ENCODE measurements at places on chromosomes 3 and 15.

DNA sequence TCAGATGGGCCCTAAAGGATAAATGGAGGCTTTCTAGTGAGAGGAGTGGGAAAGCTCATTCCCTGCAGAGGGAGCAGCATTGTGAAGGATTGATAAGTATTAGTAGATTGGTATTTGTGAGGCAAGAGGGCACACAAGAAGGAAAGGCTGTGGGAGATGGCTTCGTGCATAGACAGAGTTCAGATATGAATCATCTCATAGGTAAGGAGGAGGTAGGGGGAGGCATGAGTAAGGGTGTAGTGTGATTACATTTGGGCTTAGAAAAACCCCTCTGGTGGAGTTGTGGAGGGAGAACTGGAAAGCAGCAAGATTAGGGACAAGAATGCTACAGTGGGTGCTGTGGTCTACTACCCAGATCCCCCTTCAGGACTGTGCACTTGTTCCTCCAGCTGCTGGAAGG lies 29.6 kb downstream of the ONECUT1 start:
- no peak for DNase-seq

DNA sequence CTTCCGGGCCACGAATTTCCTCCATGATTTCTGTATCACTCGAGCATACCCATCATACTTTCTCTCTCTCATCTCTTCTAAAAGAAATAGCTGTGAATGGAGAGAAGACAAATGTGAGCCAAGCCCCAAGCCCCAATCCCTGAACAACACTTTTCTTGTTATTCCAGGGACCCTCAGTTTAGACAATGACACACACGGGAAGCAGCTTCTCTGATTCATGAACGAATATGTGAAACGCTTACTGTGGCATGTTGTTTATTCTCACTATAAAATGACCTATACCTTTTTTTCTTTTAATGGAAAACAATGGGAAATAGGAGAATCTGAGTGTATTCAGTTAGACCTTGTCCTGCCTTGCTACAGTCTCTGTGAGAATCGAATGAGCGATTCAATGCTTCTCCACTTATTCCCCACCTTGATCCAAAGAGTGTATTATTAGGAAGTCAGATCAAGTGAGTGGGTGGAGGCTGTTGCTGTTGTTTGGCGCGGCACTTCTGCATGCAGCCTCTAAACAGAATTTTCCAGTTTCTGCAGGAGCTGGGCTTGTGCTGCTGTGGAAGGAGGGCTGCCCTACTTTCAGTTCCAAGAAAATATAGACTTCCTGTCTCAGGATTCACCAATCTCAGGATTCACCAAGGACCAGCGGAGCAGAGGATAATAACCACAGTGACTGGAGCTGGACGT lies 32.4 kb upstream of the LDHAL6B start:
- DNase-seq = no peak

- no peak for DNase-seq
These were observed 1021.0 kb downstream of the EPHA3 start for GRCh38 chr3:90128391-90128790.

GRCh38 chr15:47362118-47362905 lies 355.0 kb upstream of the SEMA6D start:
- no peak for DNase-seq

GRCh38 chr3:37694284-37694675 lies 167.4 kb upstream of the CTDSPL start:
- no peak for DNase-seq

DNA sequence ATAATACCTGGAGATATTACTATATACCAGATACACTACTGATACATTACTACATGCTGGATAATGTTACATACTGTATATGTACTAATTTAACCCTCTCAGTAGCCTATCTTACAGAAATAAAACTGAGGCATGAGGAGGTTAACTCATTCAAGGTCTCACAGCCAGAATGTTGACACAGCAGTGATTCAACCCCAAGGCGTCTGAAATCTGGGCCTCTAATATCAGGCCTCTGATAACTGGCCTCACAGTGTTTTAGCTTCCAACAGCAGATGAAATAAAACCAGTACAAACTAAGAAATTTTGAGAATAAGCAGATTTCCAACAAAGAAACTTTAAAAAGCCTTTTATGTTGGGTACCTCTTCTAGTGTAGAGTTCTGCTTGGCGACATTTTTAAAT lies 23.4 kb downstream of the DZIP1L start:
- no peak for DNase-seq

- DNase-seq = peak; percentile 37
These were observed 9.2 kb upstream of the TMEM212 start for GRCh38 chr3:171833789-171834460.

- DNase-seq = no peak
These were observed 154.3 kb upstream of the TRIM42 start for GRCh38 chr3:140523600-140523999.

DNA sequence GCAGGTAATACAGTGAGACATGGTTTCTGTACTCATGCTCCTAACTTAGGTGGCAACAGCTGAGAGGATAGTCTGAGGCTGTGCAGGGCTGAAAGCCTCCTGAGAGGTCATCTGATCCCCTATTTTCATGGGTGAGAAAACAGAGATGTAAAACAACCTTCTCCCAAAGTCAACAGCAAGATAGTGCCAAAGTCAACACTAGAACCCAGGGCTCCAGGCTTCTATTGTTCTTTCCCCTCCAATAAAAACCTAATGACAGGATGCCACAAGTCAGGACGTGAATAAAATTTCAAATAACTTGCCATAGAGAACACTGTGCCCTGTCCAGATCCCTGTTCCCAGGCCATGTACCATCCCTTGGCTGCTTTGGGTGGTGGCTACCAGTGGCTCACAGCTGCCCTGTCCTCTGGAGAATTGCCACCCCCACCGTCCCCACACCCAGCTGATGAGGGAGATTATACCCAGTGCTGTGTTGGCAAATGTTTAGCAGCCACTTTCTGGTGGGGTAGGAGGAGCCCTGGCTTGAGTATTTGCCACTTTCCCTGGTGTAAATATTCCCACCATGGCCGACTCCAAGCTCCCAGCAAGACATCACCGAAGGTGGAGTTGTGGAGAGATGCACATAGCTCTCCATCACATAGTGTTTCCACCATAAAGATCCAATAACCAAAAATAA lies 54.8 kb downstream of the SRGAP3 start:
- DNase-seq = peak; percentile 37

DNA sequence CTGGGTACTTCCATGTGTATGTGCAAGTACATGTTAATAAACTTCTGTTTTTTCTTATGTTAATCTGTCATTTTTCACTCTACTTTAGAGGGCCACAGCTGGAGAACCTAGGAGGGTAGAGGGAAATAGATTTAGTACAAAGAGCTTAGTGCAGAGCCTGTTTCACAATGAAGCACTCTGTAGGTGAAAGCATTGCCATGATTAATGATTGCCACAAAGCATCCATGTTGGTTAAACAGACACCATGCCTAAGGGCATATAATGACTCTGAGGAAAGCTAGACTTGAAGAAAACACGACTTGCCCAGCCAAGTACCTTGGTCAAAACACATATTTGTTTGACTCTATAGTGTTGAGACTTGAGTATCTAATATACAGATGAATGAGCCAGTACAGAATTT lies 338.4 kb downstream of the FHIT start:
- no peak for DNase-seq

- DNase-seq = no peak
These were observed 19.8 kb downstream of the NMNAT3 start for GRCh38 chr3:139657936-139658335.

DNA sequence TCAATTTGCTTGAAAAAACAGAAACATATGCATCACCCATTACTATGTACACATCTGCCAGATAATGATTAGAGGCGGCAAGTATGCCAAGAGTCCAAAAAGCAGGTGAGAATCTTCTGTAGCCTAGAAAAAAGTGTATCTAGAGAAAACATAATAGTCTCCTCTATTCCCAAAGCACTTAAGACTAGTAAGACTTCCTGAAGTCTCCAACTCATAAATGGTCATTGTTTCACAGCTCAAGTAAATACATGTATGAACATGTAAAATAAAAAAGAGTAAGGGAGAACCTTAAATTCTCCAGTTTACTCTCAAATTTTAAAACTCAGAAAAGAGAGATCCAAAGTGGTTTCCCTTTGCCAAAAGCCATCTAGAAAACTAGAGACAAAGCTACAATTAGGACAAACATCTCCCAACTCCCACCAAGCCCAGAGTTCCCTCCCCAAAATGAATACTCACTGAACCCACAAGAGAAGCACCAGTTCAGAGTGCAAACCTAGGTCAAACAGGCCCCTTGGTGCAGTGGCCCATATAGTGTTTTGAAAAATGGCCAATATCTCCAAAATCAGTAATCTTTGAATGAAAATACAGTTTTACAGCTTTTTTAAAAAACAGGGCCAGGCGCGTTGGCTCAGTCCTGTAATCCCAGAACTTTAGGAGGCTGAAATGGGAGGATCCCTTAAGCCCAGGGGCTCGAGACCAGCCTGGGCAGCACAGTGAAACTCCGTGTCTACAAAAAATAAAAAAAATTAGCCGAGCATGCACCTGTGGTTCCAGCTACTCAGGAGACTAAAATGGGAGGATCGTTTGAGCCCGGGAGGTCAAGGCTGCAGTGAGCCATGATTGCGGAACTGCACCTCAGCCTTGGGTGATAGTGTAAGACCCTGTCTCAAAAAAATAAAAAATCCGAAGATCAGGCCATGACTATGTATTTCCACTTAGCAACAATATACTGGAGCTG lies 11.0 kb upstream of the MAP4 start:
- no peak for DNase-seq

DNA sequence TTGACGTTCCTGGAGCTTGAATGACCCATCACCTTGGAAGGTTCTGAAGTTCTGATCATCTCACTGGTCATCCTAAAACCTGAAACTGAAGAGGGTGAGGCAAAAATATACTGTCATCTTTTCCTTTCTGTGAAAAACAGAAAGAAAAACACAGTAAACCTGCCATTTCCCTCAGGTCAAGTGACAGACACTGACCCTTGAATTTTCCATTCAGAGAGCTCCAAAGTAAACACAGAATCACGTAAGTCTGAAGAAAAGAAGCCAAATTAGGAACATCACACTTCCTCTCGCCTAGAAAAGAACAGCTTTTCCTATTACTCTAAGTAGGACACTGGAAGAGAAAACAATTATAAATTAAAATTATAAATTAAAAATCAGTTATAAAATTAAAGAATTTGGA lies 78.7 kb upstream of the TGFBR2 start:
- no peak for DNase-seq

GRCh38 chr15:42672444-42672843 lies 64.5 kb downstream of the CDAN1 start:
- no peak for DNase-seq

DNA sequence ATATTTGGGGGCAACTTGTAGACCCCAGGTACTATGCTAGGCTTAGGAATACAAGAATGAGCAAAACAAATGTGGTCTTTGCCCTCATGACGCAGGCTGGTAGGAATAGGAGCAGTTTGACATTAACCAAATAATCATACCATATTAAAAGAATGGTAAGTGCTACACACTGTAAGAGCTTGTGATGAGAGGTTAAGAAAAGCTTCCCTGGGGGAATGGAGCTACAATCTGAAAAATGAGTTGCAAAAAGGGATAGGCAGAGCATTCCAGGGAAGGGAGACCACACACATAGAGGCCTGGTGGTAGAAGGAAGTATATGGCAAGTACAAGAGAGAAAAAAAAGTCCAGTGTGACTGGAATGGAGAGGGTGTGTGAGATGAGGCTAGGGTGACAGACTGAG lies 37.3 kb downstream of the TMOD3 start:
- no peak for DNase-seq

DNA sequence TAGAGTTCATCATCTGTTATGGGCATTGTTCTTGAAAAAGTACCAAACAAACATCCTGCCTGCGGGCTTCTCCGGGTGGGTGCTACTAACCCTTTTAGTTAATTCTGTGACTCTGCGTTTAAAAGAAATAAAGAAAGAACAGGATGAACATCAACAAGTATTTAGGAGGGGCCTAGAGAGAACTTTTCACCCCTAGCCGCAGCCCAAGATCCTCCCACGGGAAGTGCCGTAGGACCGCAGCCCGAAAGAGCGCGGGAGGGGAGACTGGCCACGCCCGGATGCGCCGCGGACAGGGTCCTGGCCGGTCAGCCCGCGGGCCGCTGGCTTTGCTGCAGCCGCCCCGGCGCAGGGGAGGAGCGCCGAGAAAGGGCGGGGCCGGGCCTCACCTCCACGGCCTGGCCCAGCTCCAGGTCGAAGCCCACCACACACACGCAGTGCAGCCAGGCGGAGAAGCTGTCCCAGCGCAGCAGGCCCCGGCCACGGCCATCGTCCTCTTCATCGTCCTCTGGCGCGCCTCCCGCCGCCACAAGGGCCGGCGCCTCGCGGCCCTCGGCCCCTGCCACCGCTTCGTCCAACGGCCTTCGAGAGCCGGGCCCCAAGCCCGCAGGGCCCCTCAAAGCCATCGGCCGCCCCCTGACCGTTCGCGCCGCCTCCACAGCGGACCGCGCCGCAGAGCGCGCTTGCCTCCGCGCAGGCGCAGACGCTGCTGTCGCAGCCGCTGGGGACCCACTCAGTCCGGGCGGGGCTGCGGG lies at the start of gene DENND6A:
Gene DENND6A, minus strand, starts transcription at position 682 of the 752 bp plus-strand sequence. Its CDS starts 59 bp downstream, at position 623.
- DNase-seq = no peak

DNA sequence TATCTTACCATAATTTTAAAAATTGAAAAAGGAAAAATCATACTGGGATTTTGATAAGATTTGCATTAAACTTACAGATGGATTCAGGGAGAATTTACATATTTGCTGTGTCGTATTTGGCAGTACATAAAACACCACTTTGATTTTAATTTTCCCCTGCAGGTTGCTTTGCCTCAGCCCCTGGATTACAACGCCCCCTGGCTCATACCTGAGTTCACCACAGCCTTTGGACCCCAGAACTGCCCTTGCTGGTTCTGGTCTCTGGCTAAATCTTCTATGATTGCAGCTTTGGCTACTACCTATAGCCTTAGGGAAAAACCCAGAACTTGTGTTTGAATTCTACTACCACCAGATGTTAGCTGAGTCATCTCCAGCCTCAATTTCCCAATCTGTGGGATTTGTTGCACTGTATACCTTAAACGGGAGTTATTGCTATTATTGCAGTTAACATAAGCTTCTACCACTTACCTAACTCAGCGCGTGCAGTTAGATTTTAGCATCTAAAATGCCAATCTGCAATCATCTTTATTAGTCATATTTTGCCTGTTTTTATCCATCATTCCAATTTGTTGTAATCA lies 315.7 kb upstream of the GADL1 start:
- no peak for DNase-seq

- no peak for DNase-seq
These were observed 18.3 kb downstream of the PPARG start for GRCh38 chr3:12307136-12307535.

GRCh38 chr3:190575437-190576185 lies 61.7 kb downstream of the IL1RAP start:
- no peak for DNase-seq

DNA sequence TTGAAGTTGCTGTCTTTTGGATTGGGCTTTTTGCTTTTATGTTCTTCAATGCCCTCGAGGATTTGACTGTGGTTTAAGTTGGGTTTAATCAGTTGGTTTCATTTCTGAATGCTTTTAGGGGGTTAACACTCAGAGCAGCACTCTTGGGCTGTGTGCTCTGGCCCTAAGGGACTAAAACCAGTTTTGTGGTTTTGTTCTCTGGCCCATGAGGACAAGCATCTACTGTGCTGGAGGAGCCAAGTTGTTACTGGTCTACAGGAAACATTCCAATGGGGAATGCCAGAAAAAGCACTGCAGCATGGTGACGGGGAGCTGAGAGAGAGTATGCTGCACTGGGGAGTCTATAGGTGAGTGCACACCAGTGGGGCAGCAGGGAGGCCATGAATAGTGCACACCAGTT lies 596.9 kb downstream of the ZBBX start:
- DNase-seq = no peak
